ENCODE measurements at places on chromosomes 7 and 10.

DNA sequence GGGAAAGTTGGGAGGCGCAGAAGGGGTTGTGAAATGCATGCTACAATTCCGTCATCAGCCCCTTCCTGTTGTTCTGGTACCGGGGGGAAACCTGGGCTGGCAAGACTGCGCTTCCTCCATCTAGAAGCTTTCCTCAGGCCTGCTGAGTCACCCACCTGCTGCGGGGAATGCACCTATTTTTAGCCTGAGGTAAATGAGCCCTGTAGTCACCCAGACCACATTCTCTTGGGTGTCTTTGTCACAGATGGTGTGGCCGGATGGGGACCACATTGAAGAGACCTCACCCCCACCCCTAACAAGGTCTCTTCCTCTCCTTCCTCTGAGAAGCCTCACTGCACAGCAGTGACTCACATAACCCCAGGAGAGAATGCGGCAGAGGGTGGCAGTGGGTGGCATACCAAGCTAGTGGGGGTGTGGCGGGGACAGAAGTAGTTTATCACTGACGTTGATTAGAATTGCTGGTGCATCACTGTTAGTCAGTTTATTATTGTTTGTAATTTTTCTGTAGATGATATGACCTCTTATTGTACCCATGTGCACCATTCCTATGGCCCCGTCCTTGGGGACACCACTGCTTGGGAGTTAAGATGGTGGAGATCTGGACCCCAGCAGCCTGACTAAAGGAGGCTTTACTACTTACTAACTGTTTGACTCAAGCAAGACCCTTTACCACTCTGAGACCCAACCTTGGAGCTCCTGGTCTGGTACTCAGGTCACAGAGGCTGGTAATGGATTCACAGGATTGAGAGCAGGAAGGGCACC is 83.0 kb upstream of the DUSP5 start:
- no peaks in the 10 kb centered on the region for H3K27me3 ChIP-seq
- peak overlapping the region; percentile 89 for H3K4me3 ChIP-seq
- peak; percentile 95 for DNase-seq

DNA sequence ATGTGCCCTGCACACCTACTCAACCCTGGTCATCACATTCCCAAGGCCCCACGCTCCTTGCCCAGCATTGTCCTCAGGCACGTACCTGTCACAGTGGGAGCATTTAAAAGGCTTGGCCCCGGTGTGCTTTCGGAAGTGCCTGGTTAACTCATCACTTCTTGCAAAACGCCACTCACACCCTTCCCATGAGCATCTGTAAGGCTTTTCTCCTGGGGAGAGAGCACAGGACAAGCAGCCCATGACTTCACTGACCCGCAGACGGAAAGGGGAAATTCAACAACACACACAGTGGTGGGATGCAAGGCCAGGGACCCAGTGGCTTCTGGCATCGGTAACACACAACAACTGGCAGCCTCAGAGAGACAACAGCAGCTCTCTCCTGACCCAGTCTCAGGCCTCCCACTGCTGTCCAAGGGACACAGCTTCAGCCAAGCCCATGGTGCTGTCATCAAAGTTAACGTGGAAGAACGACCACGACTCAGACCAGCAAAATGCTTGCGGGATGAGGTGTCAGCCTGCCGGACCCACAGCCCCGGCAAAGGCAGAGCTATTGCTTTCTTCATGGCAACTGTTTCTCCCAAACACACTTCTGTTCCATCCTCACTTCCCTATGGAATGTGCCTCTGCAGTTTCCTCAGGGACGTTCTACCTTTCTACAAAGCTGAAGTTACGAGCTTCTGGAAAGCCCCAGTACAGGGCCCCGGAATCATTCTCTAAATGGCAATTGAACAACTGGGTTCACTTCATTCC is 4.8 kb downstream of the KLF6 start:
- peaks cover 75% of the 10 kb centered on the region for H3K4me1 ChIP-seq
- H3K27ac ChIP-seq, result peak overlapping the region; percentile 100

DNA sequence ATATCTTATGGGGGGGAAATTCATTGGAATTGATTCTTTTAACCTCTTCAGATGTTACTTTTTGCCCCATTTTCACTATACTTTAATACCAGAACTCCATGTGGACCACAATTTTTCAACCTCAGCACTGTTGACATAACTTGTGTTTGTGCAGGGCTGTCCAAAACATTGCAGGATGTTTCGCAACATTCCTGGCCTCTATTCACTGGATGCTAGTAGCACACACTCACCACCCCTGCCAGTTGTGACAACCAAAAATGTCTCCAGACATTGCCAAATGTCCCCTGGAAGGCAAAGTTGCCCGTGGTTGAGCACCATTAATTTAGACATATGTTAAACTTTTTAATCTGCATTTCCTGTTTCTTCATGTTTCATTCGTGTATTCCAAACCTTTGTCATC is 234.7 kb downstream of the GFRA1 start:
- H3K4me1 ChIP-seq, result no peaks in the 10 kb centered on the region
- H3K27ac ChIP-seq, result no peak overlapping the region
- DNase-seq, result no peak
- no peak overlapping the region for H3K4me3 ChIP-seq

- no peak for DNase-seq
- peaks cover 19% of the 10 kb centered on the region for H3K27me3 ChIP-seq
- H3K4me3 ChIP-seq, result no peak overlapping the region
- H3K36me3 ChIP-seq, result no peaks in the 10 kb centered on the region
- no peak overlapping the region for H3K27ac ChIP-seq
Observed at GRCh38 chr7:131721660-131722059, 165.2 kb upstream of the PODXL start.

- H3K27ac ChIP-seq, result no peak overlapping the region
- H3K4me3 ChIP-seq, result no peak overlapping the region
- H3K36me3 ChIP-seq, result no peaks in the 10 kb centered on the region
Observed at GRCh38 chr7:29408841-29409243, 154.8 kb upstream of the PRR15 start.

Data from natural killer cell treated with Interleukin-12 subunit alpha and Interleukin-12 subunit beta and Interleukin-15 and Interleukin-18, amount 100 ng/mL, for 72 hours (primary cell).